ENCODE measurements at places on chromosomes 7 and 10.

DNA sequence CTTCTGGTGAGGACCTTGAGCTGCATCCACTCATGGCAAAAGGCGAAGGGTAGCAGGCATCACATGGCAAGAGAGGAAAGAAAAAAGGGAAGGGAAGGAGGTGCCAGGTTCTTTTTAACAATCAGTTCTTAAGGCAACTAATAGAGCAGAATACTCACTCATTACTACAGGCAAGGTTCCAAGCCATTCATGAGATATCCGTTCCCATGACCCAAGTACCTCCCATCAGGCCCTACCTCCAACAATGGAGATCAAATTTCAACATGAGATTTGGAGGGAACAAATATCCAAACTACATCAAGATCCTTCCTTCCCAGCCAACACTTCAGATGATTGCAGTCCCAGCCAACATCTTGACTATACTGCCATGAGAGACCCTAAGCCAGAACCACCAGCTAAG lies 38.9 kb upstream of the YAE1 start:
- no peak for DNase-seq

GRCh38 chr7:127154101-127154500 lies 98.6 kb downstream of the GRM8 start:
- no peak for DNase-seq

- DNase-seq, result no peak
Observed at GRCh38 chr7:45221896-45222604, 64.5 kb downstream of the RAMP3 start.

DNA sequence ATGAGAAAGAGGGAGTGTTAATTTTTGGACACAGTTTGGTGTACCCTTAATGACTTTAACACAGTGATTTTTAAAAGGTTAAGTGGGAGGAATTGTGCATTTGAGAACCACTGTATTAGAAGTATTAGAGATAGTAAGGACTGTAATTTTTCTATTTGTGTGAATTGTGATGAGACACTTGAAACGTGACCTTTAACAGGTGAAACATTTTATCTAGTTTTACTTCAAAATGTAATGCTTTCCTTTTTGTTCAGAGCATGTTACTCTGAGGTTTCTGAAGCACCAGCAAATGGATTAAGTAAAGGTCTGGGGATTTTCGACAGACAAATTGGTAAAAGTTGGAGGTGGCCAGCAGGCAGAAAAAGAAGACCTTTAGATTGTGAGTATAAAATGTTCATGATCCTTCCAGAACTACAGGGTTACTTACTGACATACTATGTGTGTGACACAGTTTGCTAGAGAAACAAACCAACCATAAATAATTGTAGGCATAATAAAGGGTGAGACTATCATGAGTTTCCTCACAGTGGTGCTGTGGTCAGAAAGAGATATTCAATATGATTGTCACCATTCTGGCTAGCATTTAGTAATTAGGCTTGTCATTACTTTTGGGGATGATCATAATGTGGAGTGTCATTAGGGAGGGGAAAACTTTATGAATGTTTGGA lies 26.1 kb downstream of the LCOR start:
- DNase-seq, result no peak
